ENCODE measurements at places on chromosomes 2 and 18. TPM values are rescaled to one million over a fixed set of nuclear protein-coding genes. Genes with fewer than 3 reads are reported as not detected.

ETAA1 gene
- total RNA-seq, result 29.5 TPM

DNA sequence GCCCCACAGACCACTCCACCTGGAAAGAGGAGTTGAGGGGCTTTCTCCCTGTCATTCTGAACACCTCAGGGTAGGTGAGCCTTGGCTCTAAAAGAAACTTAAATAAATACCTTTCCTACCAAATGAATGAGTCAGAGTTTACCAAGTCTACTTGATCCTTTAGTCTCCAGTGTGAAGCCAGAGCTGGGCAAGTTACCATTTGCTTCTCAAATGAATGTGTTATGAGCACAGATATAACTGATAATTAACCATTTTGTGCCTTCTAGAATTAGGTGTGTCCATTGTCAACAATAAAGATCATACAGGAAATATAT is 347.7 kb downstream of the KIAA1328 start:
- no peak for DNase-seq

DNA sequence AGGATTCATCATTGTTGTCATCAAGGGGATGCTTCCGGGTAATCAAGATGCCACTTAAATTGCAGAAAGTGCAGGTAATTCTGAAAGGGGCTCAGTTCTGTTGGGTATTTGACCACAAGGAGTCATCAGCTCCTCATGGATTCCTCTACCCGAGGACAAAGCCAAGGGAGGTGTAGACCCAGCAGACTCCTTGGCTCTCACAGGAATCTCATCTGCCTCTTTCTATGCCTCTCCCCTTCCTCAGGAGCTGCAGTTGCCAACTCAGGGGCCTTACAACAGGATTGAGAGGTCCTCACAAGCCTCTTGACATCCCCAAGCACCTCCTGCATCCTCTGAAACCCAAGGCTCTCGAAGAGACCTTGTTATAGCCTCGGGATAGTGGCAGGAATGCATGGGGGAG is 44.0 kb downstream of the ITGB6 start:
- DNase-seq, result no peak

DNA sequence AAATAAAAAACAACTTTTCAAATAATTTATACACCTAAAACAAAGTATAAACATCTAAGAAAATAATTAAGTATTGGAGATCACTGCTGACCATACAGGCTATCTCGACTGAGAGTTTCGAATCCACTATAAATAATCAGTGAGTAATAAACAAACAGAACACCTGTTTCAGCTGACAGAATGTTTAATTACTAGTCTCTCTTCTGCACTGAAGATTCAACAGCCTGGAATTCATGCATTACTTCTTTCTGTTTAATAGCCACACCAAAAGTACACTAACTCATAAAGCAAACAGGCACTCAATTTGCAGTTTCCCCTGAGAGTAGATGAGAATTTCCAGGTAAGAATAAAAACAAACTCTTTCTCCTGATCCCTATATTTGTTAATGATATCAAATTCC is 138.5 kb downstream of the RBMS1 start:
- no peak for DNase-seq

GRCh38 chr2:104888489-104889258 is 34.8 kb downstream of the POU3F3 start:
- DNase-seq, result no peak

HOXD3 gene
- not detected for total RNA-seq

DNA sequence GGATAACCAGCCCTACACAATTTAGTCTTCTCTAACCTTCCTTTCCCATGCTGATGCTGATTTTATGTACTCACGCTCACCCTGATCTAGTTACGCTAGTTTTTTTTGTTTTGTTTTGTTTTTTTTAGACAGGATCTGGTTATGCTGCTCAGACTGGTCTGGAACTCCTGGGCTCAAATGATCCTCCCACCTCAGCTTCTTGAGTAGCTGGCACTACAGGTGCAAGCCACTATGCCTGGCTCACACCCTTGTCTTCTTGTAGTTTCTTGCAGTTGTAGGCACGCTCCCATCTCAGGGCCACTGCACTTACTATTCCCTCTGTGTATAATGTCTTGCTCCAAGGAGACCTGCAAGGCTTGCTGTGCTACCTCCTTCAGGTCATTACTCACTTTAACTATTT is 6.2 kb downstream of the PELI1 start:
- no peak for DNase-seq

DNA sequence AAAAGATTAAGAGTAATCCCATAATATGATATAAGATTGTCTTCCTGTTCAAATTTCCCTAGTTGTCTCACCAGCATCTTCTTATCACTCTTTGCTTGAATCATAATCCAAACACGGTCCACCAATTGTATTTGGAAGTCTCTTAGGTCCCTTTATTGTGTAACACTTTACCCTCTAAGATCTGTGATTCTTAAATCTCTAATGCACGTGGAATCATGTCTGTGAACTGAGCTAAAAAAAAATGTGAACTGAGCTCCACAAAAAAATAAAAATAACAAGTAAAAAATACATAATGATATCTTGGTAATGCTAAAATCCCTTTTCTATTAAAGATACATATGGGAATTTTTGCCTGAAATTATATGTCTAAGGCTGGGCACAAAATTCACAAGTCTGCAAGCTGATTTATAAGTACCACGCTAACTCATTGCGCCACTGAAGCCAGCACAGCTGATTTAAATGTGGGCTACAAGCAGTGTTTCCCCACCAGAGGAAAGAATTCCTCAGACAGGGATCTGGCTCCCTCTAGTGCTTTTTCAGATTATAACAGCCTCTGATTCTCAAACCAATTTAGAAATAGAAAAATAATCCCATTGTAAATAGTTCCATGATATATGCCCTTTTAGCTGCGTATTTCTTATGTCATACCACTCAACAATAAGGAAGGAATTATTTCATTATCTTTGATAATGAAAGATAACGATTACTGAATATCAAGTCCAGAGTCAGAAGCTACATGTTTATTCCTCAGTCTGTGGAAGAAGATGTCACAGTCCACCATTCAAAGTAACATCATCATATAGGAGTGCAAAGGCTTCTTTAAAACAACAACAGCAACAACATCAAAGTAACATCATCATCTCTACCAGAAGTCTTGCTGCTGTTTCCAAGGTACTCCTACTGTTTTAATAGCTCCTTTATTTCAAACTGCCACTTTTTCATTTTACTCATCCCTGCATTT is 22.9 kb downstream of the RBM43 start:
- peak; percentile 79 for DNase-seq

GRCh38 chr18:43662657-43663056 is 385.4 kb upstream of the SYT4 start:
- peak; percentile 4 for DNase-seq

COLEC12 gene
- not detected for total RNA-seq
